ENCODE measurements at places on chromosomes 7 and 10.

DNA sequence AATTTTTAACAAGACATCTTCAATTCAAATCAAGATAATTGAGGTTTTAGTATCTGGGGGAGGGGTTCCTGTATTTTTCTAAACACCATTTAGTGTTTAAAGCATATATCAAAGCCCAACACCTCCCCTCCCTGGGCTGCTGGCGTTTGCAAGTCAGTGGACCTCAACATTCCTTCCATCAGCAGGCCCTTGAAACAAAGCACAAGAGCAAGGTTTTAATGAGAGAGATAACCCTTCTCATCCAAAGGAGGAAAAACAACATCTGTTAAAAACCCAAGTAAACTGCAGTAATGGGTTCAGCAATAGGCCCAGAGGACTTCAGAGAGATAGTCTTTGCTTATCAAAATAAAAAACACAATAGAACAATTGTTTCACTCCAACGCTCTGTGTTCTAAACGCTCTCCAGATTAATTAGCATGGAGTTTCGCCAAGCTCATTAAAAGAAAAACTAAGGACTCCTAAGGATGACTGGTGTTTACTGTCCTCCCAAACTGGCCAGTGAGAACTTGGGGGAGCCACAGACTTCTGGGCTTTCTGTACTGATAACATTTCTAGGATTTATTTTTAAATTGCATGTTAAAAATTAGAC is 2.5 kb downstream of the JCAD start:
- no peak for DNase-seq

DNA sequence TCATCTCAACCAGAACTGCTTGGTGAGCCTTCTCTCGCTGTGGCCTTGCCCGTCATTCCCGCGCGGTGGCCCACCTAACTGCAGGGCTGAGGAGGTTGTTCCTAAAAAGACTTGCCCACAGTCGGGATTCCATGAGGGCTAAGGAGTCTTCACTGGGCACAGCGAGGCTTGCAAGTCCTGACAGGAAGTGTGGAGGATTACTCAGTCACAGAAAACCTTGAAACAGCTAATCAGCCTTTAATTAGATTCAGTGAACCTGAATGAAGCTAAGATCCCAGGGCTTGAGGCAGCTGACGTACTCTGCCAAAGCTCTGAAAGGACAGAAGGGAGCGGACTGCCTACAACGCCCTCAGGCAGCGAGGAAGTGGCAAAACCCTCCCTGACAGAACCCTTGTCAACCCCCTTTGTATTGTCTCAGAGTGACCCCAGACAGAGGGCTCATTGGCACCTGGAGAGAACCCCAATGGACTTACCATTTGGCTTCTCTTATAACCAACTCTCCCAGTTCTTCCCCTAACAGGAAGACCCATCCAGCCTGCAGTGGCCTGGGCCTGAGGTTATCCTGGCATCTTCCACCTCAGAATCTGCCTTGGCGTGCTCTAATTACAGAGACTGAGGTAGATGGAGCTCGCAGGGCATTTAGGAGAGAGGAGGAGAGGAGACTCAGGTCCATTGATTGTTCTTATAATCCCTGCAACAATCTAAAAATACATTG is 2.5 kb upstream of the LAMB4 start:
- no peak for DNase-seq

- no peak for DNase-seq
These were observed 17.3 kb downstream of the MYOF start for GRCh38 chr10:93464776-93465388.

DNA sequence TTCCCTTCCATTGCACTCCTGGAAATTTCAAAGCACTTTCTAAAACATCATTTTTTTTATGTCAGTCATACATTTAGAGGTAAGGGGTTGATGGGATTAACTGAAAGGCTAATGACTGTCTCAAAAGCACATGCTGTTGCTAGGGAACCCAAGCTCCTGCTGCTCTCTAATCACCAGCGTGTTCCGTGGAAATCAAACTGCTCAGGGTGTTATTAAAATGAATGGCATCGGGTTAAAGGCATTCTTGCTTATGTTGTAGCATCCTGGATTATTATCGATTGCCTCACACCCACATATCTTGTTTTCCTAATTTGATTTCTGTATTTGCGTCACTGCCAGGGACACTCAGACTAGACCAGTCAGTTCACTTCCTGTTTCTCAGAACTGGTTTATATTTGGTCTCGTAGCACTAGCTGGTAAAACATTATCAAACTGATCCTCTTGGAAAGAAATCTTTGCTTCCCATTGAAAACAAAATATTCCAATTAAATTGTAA is 216.5 kb upstream of the MKLN1 start:
- no peak for DNase-seq

DNA sequence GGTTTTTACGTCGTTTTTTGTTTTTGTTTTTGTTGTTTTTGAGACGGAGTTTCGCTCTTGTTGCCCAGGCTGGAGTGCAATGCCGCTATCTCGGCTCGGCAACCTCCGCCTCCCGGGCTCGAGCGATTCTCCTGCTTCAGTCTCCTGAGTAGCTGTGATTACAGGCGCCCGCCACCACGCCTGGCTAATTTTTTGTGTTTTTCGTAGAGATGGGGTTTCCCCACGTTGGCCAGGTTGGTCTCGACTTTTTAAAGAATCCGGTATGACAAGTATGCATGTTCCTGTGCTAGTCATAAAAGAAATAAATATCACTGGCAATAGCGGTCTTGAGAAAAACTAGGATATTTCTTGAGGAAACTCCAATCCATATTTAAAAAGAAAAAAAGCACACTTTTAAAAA is 2.7 kb upstream of the ARL4A start:
- DNase-seq, result no peak

- DNase-seq, result no peak
These were observed 88.0 kb upstream of the ADAM12 start for GRCh38 chr10:126476246-126476645.

GRCh38 chr10:92420546-92421275 is 129.7 kb downstream of the MARCHF5 start:
- peak; percentile 48 for DNase-seq

- DNase-seq, result no peak
These were observed 453.2 kb upstream of the GALNT17 start for GRCh38 chr7:70678621-70679251.
